NCI-H1694 (cell line): ENCODE measurements at places on chromosomes 13 and 19.

DNA sequence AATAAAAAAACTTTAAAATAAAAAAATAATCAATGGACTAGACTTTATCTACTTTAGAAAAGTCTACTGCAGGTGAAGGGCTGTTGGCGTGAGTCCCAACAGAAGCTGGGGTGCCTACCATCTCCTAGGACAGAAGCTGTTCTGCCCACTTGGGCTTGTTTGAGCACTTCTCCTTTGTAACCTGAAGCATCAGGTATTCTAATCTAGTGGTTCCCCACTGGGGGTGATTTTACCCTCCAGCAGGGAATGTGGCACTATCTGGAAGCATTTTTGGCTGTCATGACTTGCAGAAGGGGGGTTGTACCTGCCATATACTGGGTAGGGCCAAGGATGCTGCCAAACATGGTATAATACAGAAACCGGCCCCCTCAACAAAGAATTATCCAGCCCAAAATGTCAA, 16.2 kb upstream of the DOCK9 start:
- DNase-seq: no peak

DNA sequence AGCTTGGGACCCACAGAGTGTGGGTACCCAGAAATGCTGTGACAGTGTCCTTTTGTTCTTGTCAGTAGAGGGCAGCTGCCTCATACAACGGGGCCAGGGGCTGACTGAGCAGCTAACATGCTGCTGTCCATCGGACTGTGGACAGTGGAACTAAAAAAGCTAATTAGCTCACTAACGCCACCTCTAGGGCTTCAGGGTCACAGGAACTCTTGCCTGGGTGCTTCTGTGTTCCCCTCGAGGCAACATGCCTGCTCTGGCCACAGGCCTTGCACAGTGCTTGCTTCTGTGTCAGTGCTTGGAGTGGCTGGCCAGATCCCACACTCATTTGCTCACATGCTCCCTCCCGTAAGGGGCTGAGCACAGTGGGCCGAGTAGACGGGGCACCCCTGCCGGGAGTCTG, 377.0 kb downstream of the OLFM4 start:
- DNase-seq: no peak

DNA sequence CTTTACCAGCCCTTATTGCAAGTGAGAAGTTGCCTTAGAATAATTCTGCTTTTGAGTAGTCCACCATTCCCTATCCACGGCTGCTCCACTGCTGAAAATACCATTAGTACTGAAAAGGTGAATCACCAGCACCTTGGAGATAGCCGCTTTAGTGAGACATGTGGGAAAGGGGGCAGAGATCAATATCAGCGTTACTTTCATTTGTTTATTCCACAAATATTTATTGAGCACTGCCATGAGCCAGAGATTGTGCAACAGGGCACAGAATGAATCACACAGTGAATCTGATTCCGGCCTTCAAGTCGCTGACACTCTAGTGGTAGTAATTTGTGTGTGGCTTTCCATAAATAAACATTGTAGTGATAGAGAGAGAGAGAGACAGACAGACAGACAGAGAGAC, 31.5 kb upstream of the MYO16 start:
- DNase-seq: no peak

DNA sequence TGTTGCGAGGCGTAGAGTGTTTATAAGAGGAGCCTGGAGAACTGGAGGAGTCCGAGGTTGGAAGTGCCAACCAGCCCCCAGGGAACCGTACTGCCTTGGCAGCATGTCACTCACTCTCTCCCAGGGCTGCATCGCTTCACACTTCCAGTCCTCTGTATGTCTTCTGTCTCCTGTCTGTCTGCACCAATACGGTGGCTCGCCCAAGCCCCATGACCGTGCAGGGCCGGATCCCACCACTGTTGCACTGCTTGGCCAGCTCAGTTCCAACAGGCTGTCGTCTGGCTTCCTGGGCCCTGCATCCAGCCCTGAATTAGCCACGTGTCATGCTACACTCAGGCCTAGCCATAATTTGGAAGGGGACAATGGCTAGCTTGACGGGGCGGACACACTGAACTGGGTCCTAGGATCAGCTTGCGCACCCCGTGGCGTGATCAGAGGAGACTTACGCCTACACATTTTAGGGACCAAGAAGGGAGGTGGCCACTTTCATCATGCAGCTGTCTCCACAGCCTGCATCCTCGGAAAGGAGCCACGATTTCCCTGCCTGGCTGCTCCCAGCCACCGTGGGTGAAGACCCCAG, 147.1 kb downstream of the URI1 start:
- no peak for DNase-seq
